ENCODE measurements at places on chromosomes 11 and 22.

DNA sequence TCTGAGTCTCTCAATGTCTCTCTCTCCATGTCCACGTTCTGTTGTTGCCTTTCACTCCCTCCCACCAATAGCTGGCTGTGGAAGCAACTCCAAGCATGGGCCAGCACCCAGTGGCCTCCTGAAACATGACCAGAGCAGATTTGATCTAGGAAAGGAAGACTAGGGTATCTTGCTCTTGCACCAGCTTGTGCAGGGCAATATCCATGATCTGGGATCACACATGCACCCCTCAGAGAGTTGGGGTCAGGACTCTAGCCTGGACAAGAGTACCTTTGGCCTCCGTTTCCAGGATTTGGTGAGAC, 34.5 kb upstream of the RIC3 start:
- DNase-seq: no peak
- no peaks in the 10 kb centered on the region for H3K36me3 ChIP-seq
- H3K4me3 ChIP-seq: no peak overlapping the region
- no peaks in the 10 kb centered on the region for H3K4me1 ChIP-seq
- H3K27ac ChIP-seq: no peak overlapping the region

DNA sequence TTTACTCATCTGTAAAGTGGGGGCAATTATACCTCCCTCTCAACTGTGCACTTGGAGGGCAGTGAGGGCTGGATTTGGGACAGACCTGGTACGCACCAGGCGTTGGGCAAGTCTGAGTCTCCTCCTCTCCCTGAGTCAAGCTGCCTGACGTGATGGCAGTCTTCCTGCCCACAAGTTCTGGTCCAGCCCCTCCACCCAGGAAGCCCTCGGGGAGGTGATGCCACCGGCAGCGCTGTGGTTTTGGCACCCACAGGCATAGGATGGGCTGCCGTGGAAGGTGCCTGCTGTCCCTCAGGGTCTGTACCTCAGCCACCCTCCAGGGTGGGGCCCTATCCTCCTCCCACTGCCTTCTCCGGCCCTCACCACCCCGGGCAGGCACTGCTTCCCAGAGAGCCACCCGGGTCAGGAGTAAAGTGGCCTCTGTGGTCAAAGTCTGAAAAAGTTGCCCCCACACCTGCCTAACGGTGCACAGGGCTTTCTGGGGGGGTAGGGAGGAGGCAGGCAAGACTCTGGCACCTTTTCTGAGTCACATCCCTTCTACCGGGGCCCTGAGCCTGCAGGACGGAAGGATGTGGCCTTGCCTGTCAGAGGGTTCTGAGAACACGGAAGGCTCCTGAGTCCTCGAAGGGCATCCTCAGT, 6.5 kb upstream of the APOBEC3H start:
- H3K27me3 ChIP-seq: no peaks in the 10 kb centered on the region
- H3K27ac ChIP-seq: no peak overlapping the region
- no peaks in the 10 kb centered on the region for H3K36me3 ChIP-seq
- peak; percentile 85 for DNase-seq
- H3K4me3 ChIP-seq: no peak overlapping the region
- H3K4me1 ChIP-seq: peaks cover 16% of the 10 kb centered on the region

- H3K36me3 ChIP-seq: no peaks in the 10 kb centered on the region
- H3K27me3 ChIP-seq: peaks cover 14% of the 10 kb centered on the region
- H3K27ac ChIP-seq: no peak overlapping the region
- DNase-seq: no peak
- H3K4me3 ChIP-seq: no peak overlapping the region
Measured at GRCh38 chr11:16897470-16898061, 116.6 kb downstream of the PLEKHA7 start.

GRCh38 chr22:41367680-41368542, 13.8 kb upstream of the TEF start:
- DNase-seq: no peak
- H3K36me3 ChIP-seq: no peaks in the 10 kb centered on the region
- no peak overlapping the region for H3K27ac ChIP-seq
- H3K4me1 ChIP-seq: no peaks in the 10 kb centered on the region

- peaks cover 6% of the 10 kb centered on the region for H3K27me3 ChIP-seq
- no peak overlapping the region for H3K27ac ChIP-seq
- H3K36me3 ChIP-seq: no peaks in the 10 kb centered on the region
- DNase-seq: no peak
- H3K4me1 ChIP-seq: no peaks in the 10 kb centered on the region
Measured at GRCh38 chr22:27801202-27801615, 347 bp downstream of the MN1 start.

- H3K4me1 ChIP-seq: no peaks in the 10 kb centered on the region
- no peaks in the 10 kb centered on the region for H3K27me3 ChIP-seq
- no peak overlapping the region for H3K4me3 ChIP-seq
- no peak overlapping the region for H3K27ac ChIP-seq
- no peaks in the 10 kb centered on the region for H3K36me3 ChIP-seq
Measured at GRCh38 chr11:70030412-70030811, 47.7 kb upstream of the ANO1 start.

DNA sequence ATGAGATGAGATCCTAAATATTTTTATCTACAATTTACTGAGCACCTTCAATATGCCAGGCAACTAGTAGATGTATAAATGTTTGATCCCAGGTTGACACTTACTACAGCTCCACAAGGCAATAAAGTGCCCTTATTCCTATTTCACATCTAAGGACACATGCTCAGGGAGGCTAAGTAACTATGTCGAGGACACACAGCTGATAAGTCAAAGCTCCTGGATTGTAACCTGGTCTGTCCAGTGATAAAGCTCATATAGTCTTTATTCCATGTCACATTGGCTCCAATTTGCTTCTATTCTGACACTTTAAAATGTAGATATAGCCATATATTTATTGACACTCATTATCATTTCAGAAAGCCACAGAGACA, 93.8 kb upstream of the BMAL1 start:
- H3K36me3 ChIP-seq: no peaks in the 10 kb centered on the region
- no peak overlapping the region for H3K27ac ChIP-seq
- peaks cover 4% of the 10 kb centered on the region for H3K4me1 ChIP-seq
- H3K4me3 ChIP-seq: no peak overlapping the region

DNA sequence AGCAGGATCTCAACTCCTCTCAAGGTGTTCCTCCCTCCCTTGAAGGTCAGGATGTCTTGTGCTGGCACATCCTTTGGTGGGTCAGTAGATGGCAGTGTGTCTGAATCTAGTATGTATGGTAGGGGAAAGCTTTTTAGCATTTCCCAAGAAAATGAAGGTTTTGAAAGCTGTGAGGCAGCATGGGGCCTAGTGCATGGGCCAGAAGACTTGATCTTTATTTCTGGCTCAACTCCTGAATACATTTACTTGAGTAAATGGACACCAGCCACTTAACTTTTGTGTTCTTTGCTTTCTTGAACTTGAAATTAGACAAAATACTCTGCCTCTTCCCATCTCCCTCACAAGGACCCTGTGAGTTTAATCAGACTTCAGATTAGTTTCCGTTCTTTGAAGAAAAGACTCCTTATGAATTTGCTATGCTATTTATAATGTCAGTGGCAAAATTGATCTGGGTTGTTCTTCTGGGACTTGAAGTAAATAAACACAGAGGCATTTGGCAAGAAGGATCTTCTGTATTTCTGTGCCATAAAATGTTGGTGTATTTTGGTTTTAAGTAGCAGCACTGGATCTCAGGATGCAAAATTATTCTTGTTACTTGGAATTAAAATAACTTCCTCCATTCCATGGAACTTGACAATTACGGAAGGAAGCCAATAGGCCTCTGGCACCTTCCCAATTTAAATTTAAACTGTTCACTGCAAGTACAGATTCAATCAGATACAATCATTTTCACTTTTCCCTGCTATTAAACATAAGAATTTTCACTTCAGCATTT, 288.8 kb downstream of the CASP12 start:
- no peaks in the 10 kb centered on the region for H3K27me3 ChIP-seq
- no peaks in the 10 kb centered on the region for H3K36me3 ChIP-seq
- peak overlapping the region; percentile 65 for H3K27ac ChIP-seq
- peak; percentile 52 for DNase-seq
- H3K4me3 ChIP-seq: no peak overlapping the region

- no peak for DNase-seq
- H3K27me3 ChIP-seq: peaks cover 24% of the 10 kb centered on the region
- H3K27ac ChIP-seq: no peak overlapping the region
- no peaks in the 10 kb centered on the region for H3K4me1 ChIP-seq
- H3K36me3 ChIP-seq: no peaks in the 10 kb centered on the region
Measured at GRCh38 chr11:127073621-127074020, 73.1 kb upstream of the KIRREL3 start.

GRCh38 chr22:45452565-45453379, 39.3 kb downstream of the RIBC2 start:
- peaks cover 12% of the 10 kb centered on the region for H3K27me3 ChIP-seq
- no peaks in the 10 kb centered on the region for H3K36me3 ChIP-seq
- no peak overlapping the region for H3K4me3 ChIP-seq
- DNase-seq: no peak

DNA sequence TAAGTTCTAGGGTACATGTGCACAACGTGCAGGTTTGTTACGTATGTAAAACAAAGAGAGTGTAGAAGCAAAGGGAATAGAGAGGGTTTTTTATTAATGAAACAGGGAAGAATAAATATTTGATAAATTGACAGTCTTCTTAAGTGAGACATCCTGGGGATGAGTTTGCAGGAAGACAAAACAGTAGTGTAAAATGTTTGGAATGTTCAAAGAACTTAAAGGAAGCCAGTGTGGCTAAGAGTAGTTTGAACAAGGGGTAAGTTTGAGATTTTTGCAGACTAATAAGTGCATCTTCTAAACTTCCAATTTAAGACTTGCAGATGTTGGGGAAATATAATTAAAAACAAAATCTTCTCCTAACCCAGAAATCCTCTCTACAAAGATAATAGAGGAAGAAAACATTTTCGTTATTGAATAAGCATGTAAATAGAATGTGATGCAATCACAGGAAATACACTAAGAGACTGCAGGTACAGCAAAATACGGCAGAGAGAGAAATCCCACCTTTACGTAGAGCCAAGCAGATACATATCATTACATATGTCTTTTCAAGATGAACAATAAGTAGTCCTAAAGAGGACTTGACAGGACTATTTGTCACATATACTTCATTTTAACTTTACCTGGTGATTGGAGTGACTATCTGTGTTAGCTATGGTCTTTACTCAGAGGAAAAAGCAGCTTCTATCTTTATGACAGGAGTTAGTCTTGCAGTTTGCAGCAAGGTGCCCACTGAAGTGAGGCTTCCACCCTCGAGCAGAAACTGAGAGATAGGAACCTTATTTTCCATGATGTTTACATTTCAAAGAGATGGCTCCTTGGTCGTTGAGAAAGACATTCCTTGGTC, 402.1 kb downstream of the CNTN5 start:
- H3K27me3 ChIP-seq: no peaks in the 10 kb centered on the region
- no peak overlapping the region for H3K27ac ChIP-seq
- no peak for DNase-seq
- no peaks in the 10 kb centered on the region for H3K4me1 ChIP-seq
- no peak overlapping the region for H3K4me3 ChIP-seq

DNA sequence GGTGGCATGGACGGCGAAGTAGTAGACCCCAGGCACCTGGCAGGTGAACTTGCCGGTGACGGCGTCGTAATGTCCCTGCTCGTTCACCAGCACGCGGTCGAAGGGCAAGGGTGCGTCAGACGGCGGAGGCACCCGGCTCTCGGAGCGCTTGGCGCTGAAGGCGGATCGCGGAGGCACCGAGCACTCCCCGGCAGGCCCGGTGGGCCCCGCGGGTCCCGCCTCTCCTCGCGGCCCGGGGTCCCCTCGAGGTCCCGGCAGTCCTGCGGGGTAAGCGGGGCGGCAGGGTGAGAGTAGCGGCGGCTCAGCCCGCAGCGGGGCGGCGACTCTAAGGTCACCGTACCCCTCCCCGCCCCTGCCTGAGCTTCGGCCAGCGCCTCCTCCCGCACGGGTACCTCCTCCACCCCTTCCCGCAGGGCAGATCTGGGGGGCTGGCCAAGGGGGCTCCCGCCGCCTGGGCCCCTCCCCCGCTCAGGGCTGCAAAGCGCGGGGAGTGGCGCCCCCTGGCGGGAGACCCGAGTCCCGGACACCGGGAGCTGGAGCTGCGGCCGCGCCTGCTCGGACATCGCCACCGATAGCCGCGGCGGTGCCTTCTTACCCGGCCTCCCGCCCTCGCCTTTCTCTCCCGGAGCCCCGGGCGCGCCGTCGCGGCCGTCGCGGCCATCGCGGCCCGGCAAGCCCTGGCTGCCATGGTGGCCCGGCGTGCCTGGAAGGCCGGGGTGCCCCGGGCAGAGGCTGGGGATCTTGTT, 921 bp downstream of the C1QTNF5 start:
- no peak overlapping the region for H3K4me3 ChIP-seq
- H3K27ac ChIP-seq: no peak overlapping the region
- peaks cover 29% of the 10 kb centered on the region for H3K36me3 ChIP-seq
- no peaks in the 10 kb centered on the region for H3K27me3 ChIP-seq
- peaks cover 33% of the 10 kb centered on the region for H3K4me1 ChIP-seq
- DNase-seq: no peak

- H3K4me3 ChIP-seq: no peak overlapping the region
- DNase-seq: no peak
- H3K4me1 ChIP-seq: no peaks in the 10 kb centered on the region
- H3K27me3 ChIP-seq: no peaks in the 10 kb centered on the region
- no peak overlapping the region for H3K27ac ChIP-seq
Measured at GRCh38 chr11:65973439-65974110, 12.0 kb downstream of the SART1 start.

- no peaks in the 10 kb centered on the region for H3K27me3 ChIP-seq
- no peak for DNase-seq
- H3K36me3 ChIP-seq: no peaks in the 10 kb centered on the region
- H3K4me3 ChIP-seq: no peak overlapping the region
- peaks cover under 1% of the 10 kb centered on the region for H3K4me1 ChIP-seq
- no peak overlapping the region for H3K27ac ChIP-seq
Measured at GRCh38 chr22:19723983-19724827, 866 bp downstream of the GP1BB start.

DNA sequence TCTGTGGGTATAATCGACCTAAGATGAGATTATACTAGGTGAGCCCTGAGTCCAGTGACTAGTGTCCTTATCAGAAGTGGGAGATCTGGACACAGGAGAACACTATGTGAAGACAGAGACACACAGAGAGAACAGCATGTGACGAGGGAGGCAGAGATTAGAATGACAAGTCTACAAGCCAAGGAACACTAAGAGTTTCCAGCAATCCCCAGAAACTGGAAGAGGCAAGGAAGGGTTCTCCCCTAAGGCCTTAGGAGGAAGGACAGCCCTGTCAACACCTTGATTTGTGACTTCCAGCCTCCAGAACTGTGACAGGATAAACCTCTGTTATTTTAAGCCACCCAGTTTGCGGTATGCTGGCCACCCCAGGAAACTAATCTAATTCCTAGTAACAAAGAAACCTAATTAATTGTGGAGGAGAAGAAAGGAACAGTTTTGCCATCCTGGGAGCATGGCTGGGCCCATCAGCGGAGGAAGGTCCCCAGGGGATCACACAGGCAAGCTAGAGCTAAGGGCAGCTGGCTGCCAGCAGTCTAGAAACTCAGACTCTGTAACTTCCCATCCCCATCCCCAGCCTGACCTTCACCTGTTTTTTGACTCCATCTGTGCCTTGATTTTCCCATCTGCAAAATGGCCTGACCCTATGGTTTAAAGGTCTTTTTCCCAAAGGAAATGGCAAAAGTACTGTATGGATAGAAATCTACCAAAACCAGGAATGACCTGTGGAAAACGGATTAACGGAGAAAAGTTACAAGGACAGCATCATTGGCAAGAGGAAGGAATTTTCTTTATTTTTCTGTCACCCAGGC, 10.3 kb upstream of the THOC5 start:
- peaks cover 45% of the 10 kb centered on the region for H3K36me3 ChIP-seq
- H3K4me1 ChIP-seq: no peaks in the 10 kb centered on the region
- H3K27me3 ChIP-seq: no peaks in the 10 kb centered on the region
- H3K27ac ChIP-seq: no peak overlapping the region
- no peak for DNase-seq

All from DND-41 (cell line).